ENCODE measurements at places on chromosomes 6 and 20.

DNA sequence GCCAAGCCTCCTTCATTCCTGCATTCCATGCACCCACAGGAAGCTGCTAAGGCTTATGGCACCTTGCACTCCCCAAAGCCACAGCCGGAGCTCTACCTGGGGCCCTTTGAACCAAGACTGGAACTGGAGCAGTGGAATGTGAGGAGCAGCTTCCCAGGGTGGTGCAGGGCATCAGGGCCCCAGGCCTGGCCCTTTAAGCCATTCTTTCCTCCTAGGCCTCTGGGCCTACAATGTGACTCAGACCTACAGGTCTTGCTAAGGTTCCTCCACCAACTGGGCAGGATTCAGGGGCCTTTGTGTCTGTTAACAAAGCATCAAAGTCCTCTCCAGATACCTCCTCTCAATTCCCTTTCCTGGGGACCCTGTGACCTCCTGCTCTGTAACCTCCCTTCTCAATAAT lies 36.2 kb downstream of the SF3B5 start:
- DNase-seq: no peak

GRCh38 chr6:5359417-5359816 lies 98.1 kb downstream of the FARS2 start:
- no peak for DNase-seq

DNA sequence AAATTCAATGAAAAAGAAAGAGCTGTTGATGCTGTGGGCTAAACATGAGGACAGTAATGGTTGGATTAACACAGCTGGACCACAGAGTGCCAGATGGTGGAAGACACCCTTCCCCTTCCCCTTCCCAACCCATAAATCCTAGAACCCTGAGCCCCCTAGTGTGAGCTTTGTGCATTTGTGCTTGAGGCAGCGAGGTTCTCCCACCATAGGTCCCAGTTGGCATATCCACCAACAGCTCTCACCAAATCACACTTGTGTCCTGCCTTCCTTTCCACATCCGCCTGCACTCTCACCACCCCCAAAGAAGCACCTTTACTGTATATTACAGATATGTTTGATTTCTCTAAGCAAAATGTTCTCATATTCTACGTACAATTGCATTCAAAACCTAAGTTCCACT lies 32.8 kb upstream of the HBS1L start:
- DNase-seq: no peak

DNA sequence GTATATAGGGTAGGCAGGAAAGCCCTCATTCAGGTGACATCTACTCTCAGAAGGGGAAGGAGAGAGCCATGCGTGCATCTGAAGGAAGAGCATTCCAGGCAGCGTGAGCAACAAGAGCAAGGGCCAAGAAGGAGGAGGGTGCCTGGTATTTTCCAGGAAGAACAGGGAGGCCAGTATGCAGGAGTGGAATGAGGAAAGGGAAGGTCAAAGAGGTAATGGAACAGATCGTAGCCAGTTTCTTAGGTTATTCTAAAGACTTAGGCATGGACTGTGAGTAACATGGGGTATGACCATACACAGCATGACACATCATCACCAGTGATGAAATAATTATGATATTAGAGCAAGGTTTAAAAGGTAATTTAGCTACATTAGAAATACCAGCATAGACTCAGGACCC lies 24.1 kb downstream of the ALDH8A1 start:
- DNase-seq: no peak

DNA sequence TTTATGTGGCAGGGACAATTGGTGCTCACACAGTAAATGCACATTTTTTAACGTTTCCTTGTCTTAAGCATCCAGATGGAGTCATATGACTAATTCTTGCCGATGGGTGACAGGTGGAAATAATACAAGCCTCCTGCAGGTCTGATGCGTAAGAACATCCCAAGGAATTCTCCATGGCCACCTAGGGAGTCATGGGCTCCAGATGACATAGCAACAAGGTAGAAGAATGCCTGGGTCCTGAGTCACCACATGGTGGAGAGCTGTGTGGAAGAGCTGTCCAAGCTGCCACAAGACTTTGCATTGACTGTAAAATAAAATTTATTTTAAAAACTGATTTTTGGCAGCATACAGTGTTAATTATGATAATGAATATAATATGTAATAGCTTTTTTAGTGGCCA lies 77.0 kb upstream of the MAP3K7 start:
- no peak for DNase-seq

GRCh38 chr6:154653853-154654252 lies 79.4 kb upstream of the SCAF8 start:
- peak; percentile 79 for DNase-seq

DNA sequence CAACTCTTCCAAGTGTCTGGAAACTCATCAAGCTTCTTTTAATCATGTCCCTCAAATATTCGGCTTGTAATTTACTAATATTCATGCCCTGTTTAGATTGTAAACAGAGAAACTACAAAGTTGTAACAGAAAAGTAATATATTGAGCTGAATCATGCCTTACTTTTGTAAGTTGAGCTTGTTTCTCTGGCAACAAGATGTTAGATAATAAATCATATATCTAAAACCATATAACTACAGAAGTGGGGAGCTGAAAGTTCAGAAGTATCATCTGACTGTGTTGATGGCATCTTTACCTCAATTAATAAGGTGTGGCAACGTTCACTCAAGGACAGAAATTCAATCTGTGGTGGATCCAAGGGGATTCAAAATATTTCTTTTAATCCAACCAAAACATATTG lies 263.9 kb downstream of the PLCB1 start:
- DNase-seq: no peak

- no peak for DNase-seq
Observed at GRCh38 chr6:30554404-30554803, 1.9 kb downstream of the GNL1 start.

DNA sequence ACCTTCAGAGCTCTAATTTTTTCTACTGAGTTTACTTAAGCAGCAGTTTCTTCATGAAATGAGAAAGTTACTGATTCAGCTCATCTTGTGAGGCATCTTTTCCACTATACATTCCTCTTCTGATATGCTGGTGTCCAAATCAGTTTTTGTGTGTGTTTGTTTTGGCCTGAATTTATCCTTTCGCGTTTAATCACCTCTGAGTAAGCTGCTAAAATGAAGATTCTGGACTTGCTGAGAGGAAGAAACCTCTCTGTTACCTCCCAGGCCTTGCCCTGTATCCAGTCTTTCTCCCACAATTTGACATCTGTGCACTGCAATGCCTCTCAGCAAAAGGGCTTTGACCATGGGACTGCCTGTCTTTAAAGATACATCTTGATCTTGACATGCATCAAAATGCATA lies 536.2 kb upstream of the NRSN1 start:
- DNase-seq: no peak

- peak; percentile 96 for DNase-seq
Observed at GRCh38 chr6:159716247-159717096, 10.8 kb upstream of the WTAP start.

Measured in inflammatory macrophage treated with lipopolysaccharide for 1 hour (primary cell).